NCI-H187 (cell line): ENCODE measurements at places on chromosomes 2 and 18.

DNA sequence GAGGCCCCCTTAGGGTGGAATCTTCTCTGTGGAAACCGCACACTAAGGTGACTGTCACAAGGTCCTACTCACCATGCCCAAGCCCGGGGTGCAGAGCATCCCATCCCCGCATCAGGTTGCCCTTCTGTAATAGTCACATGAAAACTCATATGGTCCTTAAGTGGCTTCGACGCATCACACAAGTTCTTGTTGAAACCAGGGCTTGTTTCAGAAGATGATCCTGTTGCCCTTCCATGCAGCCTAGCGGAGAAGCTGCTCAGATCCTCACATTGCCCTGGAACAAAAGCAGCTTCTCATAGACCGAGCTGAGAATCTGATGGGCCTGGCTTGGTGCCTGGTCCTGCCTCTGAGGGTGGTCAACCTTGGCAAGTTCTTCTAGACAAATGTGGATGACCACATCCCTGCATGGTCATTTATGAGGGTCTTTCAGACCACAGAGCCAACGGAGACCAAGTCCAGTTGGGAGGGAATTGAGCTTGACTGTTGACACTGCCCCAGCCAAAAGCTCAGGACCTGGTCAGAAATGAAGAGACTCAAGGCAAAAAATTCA is 54.1 kb downstream of the PDCL3 start:
- no peak for DNase-seq

DNA sequence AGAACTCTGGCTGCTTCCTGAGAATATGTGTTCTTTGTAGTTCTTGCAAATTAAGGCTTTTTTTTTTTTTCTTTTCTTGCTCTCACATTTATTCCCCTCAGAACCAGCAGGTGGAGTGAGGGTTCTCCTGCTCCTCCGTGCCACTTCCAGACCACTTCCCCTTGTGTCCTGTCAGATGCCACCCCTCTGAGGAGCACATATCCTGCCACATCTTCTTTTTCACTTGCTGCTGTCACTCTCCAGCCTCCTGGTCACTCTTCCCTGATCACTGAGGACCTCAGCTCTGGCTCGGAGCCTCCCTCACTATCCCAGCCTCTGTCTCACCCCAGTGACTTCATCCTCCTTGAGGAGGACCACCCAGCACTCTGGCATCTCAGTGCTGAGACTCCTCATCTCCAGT is 100.5 kb downstream of the TACR1 start:
- no peak for DNase-seq

DNA sequence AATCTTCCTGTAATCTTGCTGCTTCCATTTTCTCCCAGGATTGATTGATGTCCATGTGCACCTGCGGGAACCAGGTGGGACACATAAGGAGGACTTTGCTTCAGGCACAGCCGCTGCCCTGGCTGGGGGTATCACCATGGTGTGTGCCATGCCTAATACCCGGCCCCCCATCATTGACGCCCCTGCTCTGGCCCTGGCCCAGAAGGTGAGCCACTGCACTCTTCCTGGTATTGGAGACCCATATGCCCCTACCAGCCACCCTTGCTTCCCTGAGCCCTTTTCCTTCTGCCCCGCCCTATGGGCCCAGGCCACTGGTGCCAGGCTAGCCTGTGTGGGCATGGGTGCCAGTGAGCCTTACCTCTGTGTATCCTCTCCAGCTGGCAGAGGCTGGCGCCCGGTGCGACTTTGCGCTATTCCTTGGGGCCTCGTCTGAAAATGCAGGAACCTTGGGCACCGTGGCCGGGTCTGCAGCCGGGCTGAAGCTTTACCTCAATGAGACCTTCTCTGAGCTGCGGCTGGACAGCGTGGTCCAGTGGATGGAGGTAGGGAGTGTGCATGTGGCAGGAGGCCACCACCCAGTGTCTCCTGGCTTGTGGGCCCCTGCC is 20.3 kb downstream of the CAD start:
- no peak for DNase-seq

DNA sequence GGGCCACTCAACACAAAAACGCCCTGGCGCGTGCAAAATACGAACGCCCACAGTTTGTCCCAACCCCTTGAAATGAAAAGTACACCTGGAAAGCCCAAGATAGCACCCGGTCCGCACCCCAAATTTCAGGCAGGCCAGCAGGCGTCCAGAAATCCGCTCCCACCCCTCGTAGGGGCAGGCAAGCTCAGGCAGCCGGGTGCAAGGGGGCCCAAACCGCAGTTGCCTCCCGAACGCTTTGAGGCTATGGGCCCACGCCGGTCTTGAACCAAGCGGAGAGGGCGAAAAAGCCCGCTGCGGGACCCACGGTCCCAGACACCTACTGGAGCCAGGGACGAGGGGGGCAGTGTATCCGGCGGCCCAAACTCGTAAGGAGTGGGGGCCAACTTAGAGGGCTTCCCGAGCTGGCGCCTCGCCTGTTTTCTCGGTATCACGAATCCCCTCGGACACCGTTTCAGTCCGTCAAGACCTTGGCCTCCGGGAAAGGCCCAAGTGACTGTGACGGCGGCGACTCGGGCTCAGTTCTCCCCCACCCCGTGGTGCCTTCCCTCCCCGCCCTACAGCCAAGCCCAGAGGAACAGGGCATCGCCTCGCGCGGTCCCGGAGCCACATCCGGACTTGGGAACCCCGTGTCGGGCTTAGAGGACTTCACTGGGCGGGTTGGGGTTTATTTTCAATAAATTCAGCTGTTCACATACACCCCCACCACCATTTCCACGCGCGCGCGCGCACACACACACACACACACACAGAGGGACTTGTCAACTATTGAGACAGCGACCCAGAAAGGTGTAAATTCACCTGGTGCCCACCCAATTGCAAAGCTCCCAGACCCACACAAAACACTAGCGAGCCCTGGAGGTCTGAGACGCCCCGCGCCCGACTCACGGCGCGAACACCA is 6.2 kb upstream of the SATB2 start:
- no peak for DNase-seq

DNA sequence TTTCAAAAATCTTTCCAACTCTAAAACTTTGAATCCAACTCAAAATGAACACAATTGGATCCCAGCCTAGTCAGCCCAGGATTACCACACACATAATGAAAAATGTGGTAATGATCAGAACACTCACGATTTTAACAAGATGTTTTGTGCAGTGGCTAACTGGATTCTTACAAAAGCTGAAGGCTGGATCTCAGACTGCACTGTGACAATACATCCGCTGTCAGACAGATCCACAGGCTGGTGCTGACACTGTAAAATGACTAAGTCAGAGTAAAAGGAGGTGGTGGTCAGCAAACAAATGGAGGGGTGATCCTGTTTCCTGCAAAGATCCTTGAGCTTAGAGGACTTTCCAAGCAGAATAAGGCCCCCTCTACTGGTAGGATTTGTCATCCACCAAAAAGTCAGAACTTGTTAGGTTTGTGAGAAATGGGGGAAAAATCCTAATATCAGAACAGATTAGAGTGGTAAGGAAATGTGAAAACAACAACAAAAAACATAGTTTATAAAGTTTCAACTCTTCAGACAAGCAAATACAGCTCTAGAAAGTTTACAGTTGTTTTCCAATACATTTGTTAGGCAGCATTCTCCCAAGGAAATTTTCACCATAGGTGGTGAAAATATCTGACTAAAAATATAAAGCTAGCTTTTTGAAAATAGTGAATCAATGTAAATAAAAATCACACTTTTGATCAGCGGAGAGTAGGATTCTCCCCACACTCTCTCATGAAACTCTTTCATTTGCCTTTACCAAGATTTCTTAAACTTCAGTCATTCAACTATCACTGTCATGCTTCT is 211.9 kb downstream of the AGPS start:
- DNase-seq = peak; percentile 1

DNA sequence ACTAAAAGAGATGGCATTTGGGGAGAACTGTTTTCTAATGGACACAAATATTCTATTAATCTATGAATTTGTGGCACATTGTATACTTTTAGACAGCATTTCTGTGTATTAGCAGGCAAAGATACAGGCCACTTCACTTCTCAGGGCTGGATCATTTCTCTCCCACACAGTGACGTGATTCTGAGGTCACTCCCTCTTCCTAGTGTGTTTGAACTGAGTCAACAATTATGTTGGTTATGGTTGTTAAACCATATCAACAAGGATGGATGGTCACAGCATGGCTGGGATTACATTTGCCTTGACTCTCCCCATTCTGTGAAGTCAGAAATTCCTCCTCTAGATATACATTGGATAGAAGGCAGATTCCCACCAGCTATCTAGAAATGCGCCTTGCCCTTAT is 11.6 kb downstream of the NOSTRIN start:
- no peak for DNase-seq

- no peak for DNase-seq
These were observed 56.0 kb downstream of the GPC1 start for GRCh38 chr2:240491483-240491882.
